Heart left ventricle (tissue), 16 donors: ENCODE measurements at places on chromosomes 12 and 14. TPM values are rescaled to one million over a fixed set of nuclear protein-coding genes. Genes with fewer than 3 reads are reported as not detected.
A peak's percentile ranks its signal among the peaks of the same experiment; 100 is the strongest.

Gene PLBD1
- total RNA-seq, result 26.5 TPM

Gene PRH2
- total RNA-seq, result not detected

Gene FOXN4
- not detected for total RNA-seq

DNA sequence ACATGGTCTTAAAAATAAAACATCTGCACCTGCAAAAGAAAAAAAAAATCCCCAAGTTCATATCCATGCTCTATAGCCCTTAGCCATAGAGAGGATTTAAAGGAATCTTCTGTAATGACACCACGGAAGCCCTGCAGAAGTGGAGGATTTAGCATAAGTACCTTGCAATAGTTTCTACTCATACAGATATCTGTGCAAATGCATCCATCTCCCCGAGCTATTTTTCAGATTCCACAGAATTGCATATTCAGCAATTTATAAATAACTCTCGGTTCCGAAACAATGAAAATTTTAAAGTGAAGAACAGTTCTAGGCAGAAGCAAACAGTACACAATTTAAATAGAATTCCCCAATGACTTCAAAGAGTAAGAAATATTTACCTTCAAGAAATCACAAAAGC lies 424 bp downstream of the IGF1 start:
- DNase-seq, result no peak
- no peaks in the 10 kb centered on the region for H3K36me3 ChIP-seq
- H3K4me3 ChIP-seq, result no peak overlapping the region
- H3K4me1 ChIP-seq, result no peaks in the 10 kb centered on the region
- H3K27ac ChIP-seq, result peak overlapping the region; percentile 62
- H3K27me3 ChIP-seq, result no peaks in the 10 kb centered on the region

GRCh38 chr12:9106067-9106466 lies 9.7 kb downstream of the A2M start:
- no peak overlapping the region for H3K27ac ChIP-seq
- DNase-seq, result no peak
- H3K36me3 ChIP-seq, result peaks cover 99% of the 10 kb centered on the region
- H3K27me3 ChIP-seq, result no peaks in the 10 kb centered on the region
- peaks cover 11% of the 10 kb centered on the region for H3K4me1 ChIP-seq
- no peak overlapping the region for H3K4me3 ChIP-seq

GRCh38 chr14:104750056-104750752 lies 2.7 kb upstream of the SIVA1 start:
- no peak overlapping the region for H3K4me3 ChIP-seq
- DNase-seq, result no peak
- peaks cover 16% of the 10 kb centered on the region for H3K4me1 ChIP-seq
- H3K27ac ChIP-seq, result no peak overlapping the region
- no peaks in the 10 kb centered on the region for H3K36me3 ChIP-seq

DNA sequence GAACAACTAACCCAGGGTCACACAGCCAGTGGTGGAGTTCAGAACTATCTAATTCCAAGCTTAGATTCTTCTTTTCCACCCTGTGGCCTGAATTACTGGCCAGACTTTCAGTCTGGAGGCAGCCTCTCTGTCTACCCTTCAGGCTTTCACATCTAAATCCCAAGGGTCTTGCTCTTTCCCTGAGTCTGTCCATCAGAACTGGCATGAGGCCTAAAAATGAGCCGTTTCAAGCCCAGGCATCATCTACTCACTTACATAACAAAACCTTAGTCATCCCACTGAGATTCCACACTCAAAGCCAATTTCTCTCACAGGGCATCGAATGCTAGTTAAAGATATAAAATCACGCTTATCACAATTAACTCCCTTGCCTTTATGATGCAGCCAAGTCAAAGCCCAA lies 1.3 kb upstream of the PTGDR start:
- no peak overlapping the region for H3K27ac ChIP-seq
- H3K4me3 ChIP-seq, result no peak overlapping the region
- no peaks in the 10 kb centered on the region for H3K36me3 ChIP-seq
- DNase-seq, result peak; percentile 58
- peaks cover 16% of the 10 kb centered on the region for H3K4me1 ChIP-seq

DNA sequence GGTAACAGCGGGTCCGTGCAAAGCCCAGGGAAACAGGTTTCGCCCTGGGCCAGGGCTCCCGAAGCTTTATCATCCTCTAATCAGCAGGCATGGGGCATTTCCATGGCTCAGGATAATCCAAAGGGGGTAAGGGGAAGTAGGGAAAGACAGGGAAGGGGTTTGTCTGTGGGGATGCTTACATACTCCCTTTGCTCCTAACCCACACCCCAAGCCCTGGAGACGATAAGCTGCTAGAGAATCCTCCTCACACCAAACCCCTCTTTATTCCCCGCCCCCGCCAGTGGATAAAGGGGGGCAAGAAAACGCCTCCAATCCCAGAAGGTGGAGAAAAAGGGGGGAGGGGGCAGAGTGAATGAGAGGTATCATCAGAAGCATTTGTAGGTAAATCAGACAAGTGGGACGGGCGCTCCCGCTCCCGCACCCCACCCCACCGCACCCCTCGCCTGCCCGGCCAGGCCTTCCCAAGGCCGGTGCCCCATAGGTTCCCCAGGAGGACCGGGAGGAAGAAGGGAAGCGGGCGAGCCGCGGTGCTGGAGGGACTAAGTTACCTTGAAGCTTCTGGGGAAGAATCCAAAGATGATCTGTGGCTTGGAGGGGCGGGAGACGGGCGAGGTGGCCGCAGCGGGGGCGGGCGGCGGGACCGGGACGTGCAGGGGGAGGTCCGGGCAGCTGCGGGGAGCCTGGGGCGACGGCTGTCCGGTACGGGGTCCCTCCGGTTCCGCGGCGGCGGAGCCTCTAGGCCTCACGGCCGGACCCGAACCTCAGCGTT lies 762 bp downstream of the PPP2R5E start:
- H3K4me1 ChIP-seq, result peaks cover 22% of the 10 kb centered on the region
- H3K36me3 ChIP-seq, result peaks cover 27% of the 10 kb centered on the region
- peak overlapping the region; percentile 81 for H3K27ac ChIP-seq
- peak; percentile 68 for DNase-seq
- no peaks in the 10 kb centered on the region for H3K27me3 ChIP-seq

- no peak overlapping the region for H3K27ac ChIP-seq
- H3K4me1 ChIP-seq, result no peaks in the 10 kb centered on the region
- no peak overlapping the region for H3K4me3 ChIP-seq
- DNase-seq, result no peak
- no peaks in the 10 kb centered on the region for H3K36me3 ChIP-seq
- H3K27me3 ChIP-seq, result no peaks in the 10 kb centered on the region
Measured at GRCh38 chr14:29039171-29039570, 272.6 kb downstream of the FOXG1 start.

GRCh38 chr12:51837286-51837685 lies 11.2 kb downstream of the FIGNL2 start:
- no peak overlapping the region for H3K4me3 ChIP-seq
- no peaks in the 10 kb centered on the region for H3K36me3 ChIP-seq
- H3K27me3 ChIP-seq, result no peaks in the 10 kb centered on the region
- H3K4me1 ChIP-seq, result peaks cover 25% of the 10 kb centered on the region
